Tibial nerve (tissue), 4 donors: ENCODE measurements at places on chromosomes 3 and 15. TPM values are rescaled to one million over a fixed set of nuclear protein-coding genes. Genes with fewer than 3 reads are reported as not detected.
A peak's percentile ranks its signal among the peaks of the same experiment; 100 is the strongest.

DNA sequence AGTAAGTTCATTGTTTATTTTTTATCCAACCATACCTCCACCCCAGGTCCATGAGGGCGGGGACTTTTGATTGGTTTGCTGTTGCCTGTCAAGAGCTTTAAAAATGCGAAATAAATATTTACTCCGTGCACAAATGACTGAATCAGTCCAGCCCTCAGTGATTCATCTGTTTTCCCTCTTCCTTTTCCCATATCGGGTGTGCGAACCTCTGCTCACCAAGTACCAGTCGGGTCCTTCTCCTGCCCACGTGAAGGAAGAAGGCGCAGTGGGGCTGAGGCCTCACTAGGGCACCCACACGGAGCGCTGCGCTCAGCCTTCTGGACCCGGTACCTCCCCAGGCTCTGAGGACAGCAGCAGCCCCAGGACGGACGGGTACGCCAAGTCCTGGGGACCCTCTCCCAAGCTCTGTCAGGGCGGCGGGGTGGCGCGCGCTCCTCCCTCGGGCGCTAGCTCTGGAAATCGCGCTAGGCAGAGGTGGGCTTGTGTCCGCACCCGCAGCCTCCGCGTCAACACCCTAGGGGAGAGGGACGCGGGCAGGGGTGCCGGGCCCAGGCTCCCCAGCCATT lies 70.5 kb upstream of the EPHB3 start:
- H3K4me1 ChIP-seq: peaks cover 21% of the 10 kb centered on the region
- no peak for DNase-seq
- no peaks in the 10 kb centered on the region for H3K27me3 ChIP-seq
- H3K27ac ChIP-seq: no peak overlapping the region
- no peaks in the 10 kb centered on the region for H3K36me3 ChIP-seq
- no peak overlapping the region for H3K4me3 ChIP-seq

DNA sequence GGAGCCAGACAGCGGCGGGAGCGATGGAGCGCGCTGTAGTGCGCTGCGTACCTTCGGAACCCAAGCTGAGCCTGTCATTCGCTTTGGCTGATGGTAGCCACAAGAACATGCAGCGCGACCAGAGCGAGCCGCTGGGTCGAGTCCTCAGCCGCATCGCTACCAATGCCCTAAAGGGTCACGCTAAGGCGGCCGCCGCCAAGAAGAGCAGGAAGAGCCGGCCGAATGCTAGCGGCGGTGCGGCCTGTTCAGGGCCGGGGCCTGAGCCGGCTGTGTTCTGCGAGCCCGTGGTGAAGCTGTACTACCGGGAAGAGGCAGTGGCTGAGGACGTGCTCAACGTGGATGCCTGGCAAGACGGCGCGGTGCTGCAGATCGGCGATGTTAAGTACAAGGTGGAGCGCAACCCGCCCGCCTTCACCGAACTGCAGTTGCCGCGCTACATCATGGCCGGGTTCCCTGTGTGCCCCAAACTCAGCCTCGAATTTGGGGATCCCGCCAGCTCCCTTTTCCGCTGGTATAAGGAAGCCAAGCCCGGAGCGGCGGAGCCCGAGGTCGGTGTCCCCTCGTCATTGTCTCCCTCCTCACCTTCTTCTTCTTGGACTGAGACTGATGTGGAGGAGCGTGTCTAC lies 498 bp downstream of the PDE12 start:
- DNase-seq: no peak
- no peaks in the 10 kb centered on the region for H3K36me3 ChIP-seq
- peak overlapping the region; percentile 75 for H3K4me3 ChIP-seq
- peaks cover 22% of the 10 kb centered on the region for H3K4me1 ChIP-seq
- H3K27ac ChIP-seq: peak overlapping the region; percentile 82

GRCh38 chr3:70516076-70516475 lies 203.6 kb upstream of the MDFIC2 start:
- no peak overlapping the region for H3K4me3 ChIP-seq
- no peaks in the 10 kb centered on the region for H3K36me3 ChIP-seq
- no peak for DNase-seq
- no peak overlapping the region for H3K27ac ChIP-seq
- no peaks in the 10 kb centered on the region for H3K27me3 ChIP-seq

- H3K4me3 ChIP-seq: no peak overlapping the region
- H3K4me1 ChIP-seq: peaks cover 21% of the 10 kb centered on the region
- no peaks in the 10 kb centered on the region for H3K36me3 ChIP-seq
Measured at GRCh38 chr3:73010158-73010557, 13.5 kb downstream of the PPP4R2 start.

GRCh38 chr3:27216955-27217552 lies 152.1 kb downstream of the NEK10 start:
- H3K4me1 ChIP-seq: no peaks in the 10 kb centered on the region
- H3K4me3 ChIP-seq: no peak overlapping the region
- no peak overlapping the region for H3K27ac ChIP-seq
- no peak for DNase-seq
- no peaks in the 10 kb centered on the region for H3K27me3 ChIP-seq

DNA sequence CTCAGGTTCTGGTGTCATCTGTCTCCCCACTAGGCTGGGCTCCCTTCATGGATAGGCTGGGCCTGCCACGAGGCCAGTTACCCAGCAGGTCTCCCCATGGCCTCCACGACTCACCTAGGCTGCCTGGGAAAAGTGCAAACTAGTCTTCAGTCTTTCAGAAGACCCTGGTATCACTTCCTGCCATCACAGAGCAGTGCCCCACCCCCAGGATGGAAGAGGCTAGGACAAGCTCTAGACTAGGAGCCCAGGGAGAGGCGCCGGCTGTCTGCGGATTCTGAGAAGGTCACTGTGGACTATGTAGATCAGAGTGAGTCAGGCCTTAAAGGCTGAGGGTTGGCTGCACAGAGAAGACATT lies 63.7 kb downstream of the CORO2B start:
- H3K27me3 ChIP-seq: no peaks in the 10 kb centered on the region
- no peaks in the 10 kb centered on the region for H3K4me1 ChIP-seq
- no peak for DNase-seq
- no peak overlapping the region for H3K4me3 ChIP-seq

GRCh38 chr15:59995568-59996297 lies 8.4 kb upstream of the FOXB1 start:
- H3K4me3 ChIP-seq: no peak overlapping the region
- H3K27ac ChIP-seq: no peak overlapping the region
- DNase-seq: no peak
- H3K4me1 ChIP-seq: peaks cover 46% of the 10 kb centered on the region
- peaks cover 100% of the 10 kb centered on the region for H3K27me3 ChIP-seq
- H3K36me3 ChIP-seq: no peaks in the 10 kb centered on the region

DNA sequence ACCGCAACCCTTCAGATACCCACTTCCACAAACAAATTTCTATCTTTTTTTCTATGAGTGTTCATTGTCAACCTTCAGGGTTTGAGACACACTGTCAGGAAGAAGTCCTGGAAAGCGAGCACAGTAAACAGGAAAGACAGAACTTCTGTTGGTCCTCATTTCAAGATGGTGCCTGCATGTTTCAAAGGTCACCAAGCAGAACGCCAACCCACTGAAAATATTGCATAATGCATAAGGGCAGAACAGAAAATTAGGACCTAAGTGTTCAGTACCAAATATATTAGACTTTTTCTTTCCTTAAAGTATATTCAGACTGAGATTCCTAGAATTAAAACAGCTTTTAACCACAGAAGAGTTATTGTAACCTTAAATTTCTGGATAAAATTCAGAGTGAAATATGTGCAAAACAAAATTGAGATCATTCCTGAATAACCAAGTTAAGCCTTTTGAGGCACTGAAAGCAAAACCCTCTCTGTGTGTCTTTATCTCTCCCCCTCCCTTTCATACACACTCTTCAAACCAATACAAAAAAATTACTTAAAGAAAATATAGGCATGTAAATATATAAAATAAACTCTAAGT lies 387.8 kb upstream of the THBS1 start:
- peaks cover 19% of the 10 kb centered on the region for H3K4me1 ChIP-seq
- no peaks in the 10 kb centered on the region for H3K27me3 ChIP-seq
- H3K36me3 ChIP-seq: no peaks in the 10 kb centered on the region
- H3K4me3 ChIP-seq: no peak overlapping the region
- peak overlapping the region; percentile 48 for H3K27ac ChIP-seq

DNA sequence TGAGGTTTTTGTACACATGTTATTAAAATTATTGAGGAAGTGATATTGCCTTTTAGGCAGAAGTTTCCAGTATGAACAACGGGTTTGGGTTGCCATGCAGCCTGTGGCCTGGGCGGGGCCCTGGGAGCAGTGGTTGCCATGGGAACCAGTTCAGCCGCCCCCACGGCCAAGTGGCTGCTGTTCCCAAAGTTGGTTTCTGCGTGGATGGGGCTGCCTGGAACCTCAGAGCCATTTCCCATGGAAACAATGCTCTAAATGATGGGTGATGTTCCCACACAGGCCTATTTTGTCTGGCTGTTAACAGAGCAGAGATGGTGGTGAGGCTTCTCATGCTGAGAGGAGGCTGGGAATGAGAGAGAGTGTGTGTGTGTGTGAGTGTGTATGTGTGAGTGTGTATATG lies 19.5 kb downstream of the MRAS start:
- peak; percentile 45 for DNase-seq
- peaks cover 74% of the 10 kb centered on the region for H3K4me1 ChIP-seq
- H3K27me3 ChIP-seq: no peaks in the 10 kb centered on the region

GRCh38 chr15:70498096-70498626 lies 265.2 kb downstream of the UACA start:
- H3K36me3 ChIP-seq: no peaks in the 10 kb centered on the region
- no peak overlapping the region for H3K27ac ChIP-seq
- peaks cover 19% of the 10 kb centered on the region for H3K4me1 ChIP-seq
- H3K27me3 ChIP-seq: no peaks in the 10 kb centered on the region
- no peak overlapping the region for H3K4me3 ChIP-seq
- no peak for DNase-seq

DNA sequence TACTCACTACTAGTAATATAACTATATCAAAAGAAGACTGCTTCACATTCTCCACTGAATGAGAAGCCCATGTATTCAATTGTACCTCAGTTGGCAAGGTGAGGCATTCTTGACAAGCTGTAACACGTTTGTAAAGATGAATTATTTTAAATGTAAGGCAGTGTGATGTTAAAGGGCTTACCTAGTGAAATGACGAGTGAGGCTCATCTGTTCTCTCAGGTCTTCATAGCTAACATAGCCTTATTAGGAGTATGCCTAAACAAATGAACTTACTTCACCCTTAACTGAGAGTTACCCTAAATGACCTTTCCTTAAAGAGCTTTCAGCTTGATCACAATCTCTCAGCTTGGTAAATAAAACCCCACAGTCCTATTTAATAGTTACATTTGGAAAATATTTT lies 127.3 kb downstream of the FEZF2 start:
- DNase-seq: no peak
- no peaks in the 10 kb centered on the region for H3K4me1 ChIP-seq
- H3K27ac ChIP-seq: no peak overlapping the region
- H3K27me3 ChIP-seq: no peaks in the 10 kb centered on the region
- H3K4me3 ChIP-seq: no peak overlapping the region

DNA sequence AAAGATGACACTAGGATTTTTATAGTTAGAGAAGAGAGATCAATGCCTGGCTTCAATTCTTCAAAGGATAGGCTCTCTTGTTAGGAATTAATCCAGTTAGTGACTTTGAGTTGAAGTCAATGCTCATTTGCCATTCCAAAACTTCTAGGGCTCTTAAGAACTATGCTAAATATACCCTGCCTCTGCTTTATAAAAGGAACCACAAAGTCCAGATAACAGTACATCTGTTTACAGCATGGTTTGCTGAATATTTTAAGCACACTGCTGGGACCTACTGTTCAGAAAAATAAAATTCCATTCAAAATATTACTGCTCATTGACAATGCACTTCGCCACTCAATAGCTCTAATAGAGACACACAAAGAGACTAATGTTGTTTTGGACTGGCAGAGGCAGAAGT lies 786.6 kb upstream of the DPPA4 start:
- no peaks in the 10 kb centered on the region for H3K36me3 ChIP-seq
- H3K4me3 ChIP-seq: no peak overlapping the region
- no peaks in the 10 kb centered on the region for H3K27me3 ChIP-seq
- no peaks in the 10 kb centered on the region for H3K4me1 ChIP-seq

- H3K4me3 ChIP-seq: no peak overlapping the region
- H3K27ac ChIP-seq: no peak overlapping the region
- H3K36me3 ChIP-seq: no peaks in the 10 kb centered on the region
- DNase-seq: no peak
- no peaks in the 10 kb centered on the region for H3K4me1 ChIP-seq
- H3K27me3 ChIP-seq: no peaks in the 10 kb centered on the region
Measured at GRCh38 chr3:100001526-100002270, 112.6 kb downstream of the FILIP1L start.

DNA sequence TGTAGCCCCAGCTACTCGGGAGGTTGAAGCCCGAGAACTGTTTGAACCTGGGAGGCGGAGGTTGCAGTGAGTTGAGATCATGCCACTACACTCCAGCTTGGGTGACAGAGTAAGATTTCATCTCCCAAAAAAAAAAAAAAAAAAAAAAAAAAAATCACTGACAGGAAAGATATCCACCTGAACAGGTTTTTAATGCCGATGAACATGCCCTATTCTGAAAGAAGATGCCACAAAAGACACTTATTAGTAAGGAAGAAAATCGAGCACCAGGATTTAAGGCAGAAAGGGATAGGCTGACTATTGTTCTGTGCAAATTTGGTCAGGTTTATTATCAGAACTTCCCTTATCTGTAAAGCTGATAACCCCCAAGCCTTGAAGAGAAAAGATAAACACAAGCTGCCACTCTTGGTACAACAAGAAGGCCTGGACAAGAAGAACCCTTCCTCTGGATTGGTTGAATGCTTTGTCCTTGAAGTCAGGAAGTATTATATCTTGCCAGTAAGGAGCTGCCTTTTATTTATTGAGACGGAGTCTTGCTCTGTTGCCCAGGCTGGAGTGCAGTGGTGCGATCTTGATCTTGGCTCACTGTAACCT lies 2.7 kb upstream of the PARP16 start:
- H3K4me1 ChIP-seq: no peaks in the 10 kb centered on the region
- no peak overlapping the region for H3K4me3 ChIP-seq
- DNase-seq: no peak
- H3K27ac ChIP-seq: no peak overlapping the region
- H3K36me3 ChIP-seq: no peaks in the 10 kb centered on the region
- H3K27me3 ChIP-seq: no peaks in the 10 kb centered on the region

GRCh38 chr3:126070146-126070545 lies 13.8 kb downstream of the SLC41A3 start:
- DNase-seq: no peak
- no peak overlapping the region for H3K4me3 ChIP-seq
- H3K36me3 ChIP-seq: no peaks in the 10 kb centered on the region
- no peaks in the 10 kb centered on the region for H3K4me1 ChIP-seq
- H3K27me3 ChIP-seq: no peaks in the 10 kb centered on the region

DNA sequence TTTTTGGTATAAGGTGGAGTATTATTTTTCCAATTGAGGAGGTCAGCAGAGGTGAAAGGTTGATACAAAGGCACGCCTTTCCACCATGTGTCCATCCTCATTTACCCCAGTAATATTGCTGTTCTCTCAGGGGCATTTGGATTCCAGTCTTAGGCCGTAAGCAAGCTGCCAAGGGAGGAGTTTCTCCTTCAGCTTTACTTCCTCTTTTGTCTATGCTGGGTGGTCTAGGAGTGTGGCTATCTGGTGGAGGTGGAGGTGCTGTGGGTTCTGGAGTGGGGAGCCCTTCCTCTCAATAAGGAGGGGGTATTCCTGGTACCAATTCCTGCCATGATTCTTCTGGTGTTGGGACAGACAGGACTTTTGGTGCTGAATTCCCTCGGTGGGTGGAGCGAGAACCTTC lies 340.6 kb downstream of the KCNH8 start:
- no peaks in the 10 kb centered on the region for H3K4me1 ChIP-seq
- H3K27me3 ChIP-seq: no peaks in the 10 kb centered on the region
- DNase-seq: no peak
- no peaks in the 10 kb centered on the region for H3K36me3 ChIP-seq
- no peak overlapping the region for H3K27ac ChIP-seq

- H3K36me3 ChIP-seq: no peaks in the 10 kb centered on the region
- DNase-seq: peak; percentile 34
- no peak overlapping the region for H3K4me3 ChIP-seq
Measured at GRCh38 chr3:193780810-193781478, 187.9 kb downstream of the OPA1 start.

The KLF13 gene
- total RNA-seq: 77.9 TPM

The FANCD2OS gene
- not detected for total RNA-seq

The GPR15 gene
- total RNA-seq: not detected

The AHSG gene
- not detected for total RNA-seq

The CSPG4 gene
- total RNA-seq: 101 TPM

The ST8SIA2 gene
- not detected for total RNA-seq
